Left lung (tissue), 14 donors: ENCODE measurements at places on chromosomes 7 and 10. TPM values are rescaled to one million over a fixed set of nuclear protein-coding genes. Genes with fewer than 3 reads are reported as not detected.

Gene NPTX2
- 0.38 TPM for polyA plus RNA-seq

Gene DENND2A
- 35.8 TPM for polyA plus RNA-seq

Gene DGKB
- polyA plus RNA-seq = 0.27 TPM

Gene CALML5
- not detected for polyA plus RNA-seq

Gene TYW1B
- 4.6 TPM for polyA plus RNA-seq

Gene PNLIP
- polyA plus RNA-seq = not detected

Gene TSPAN13
- 139 TPM for polyA plus RNA-seq

Gene NRAP
- polyA plus RNA-seq = not detected

Gene PCGF6
- polyA plus RNA-seq = 13.2 TPM

Gene CYP3A4
- 0.31 TPM for polyA plus RNA-seq

Gene INA
- 0.47 TPM for polyA plus RNA-seq

Gene TRPV5
- polyA plus RNA-seq = 0.17 TPM

Gene ZFAND2A
- polyA plus RNA-seq = 22.4 TPM
